ENCODE measurements at places on chromosomes 3 and 15. TPM values are rescaled to one million over a fixed set of nuclear protein-coding genes. Genes with fewer than 3 reads are reported as not detected.

Gene DYNLT2B
- 18.9 TPM for total RNA-seq

- H3K4me3 ChIP-seq, result no peak overlapping the region
- no peaks in the 10 kb centered on the region for H3K4me1 ChIP-seq
- no peaks in the 10 kb centered on the region for H3K36me3 ChIP-seq
- H3K27ac ChIP-seq, result no peak overlapping the region
- DNase-seq, result no peak
Measured at GRCh38 chr3:194285024-194285849, 65.9 kb downstream of the CPN2 start.

DNA sequence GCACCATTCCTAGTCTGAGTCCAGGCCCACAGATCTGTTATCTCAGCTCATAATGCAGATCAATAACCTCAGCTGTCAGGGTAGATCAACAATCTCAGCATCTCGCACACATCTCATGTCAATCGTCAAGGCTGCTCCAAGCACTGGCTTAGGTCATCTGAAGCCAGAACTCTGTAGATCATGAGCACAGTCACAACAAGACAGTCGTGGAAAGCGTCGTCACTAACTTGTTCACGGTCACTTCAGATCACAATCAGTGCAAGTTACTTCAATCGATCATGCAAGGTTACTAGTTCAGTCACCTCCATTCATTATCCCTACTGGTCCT is 71.8 kb downstream of the RBPMS2 start:
- H3K4me3 ChIP-seq, result peak overlapping the region; percentile 87
- no peak for DNase-seq
- peaks cover 10% of the 10 kb centered on the region for H3K36me3 ChIP-seq
- peaks cover 41% of the 10 kb centered on the region for H3K4me1 ChIP-seq
- peak overlapping the region; percentile 78 for H3K27ac ChIP-seq
- no peaks in the 10 kb centered on the region for H3K27me3 ChIP-seq

DNA sequence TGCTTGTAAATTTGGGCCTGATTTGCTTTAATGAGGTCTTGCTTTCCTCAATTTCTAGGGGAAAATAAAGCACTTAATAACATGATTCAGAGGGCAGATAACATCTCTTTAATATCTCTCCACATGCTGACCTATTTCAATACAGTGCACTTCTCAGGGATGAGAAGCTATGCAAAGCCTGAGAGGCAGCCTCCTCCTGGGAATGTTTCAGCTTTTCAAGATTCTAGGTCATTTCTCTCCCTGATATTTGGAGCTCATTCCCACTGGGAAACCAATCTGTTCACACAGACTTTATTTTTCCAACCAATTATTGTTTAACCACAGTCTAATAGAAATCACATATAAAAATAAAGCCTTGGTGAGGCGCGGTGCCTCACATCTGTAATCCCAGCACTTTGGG is 67.0 kb upstream of the LSAMP start:
- DNase-seq, result no peak
- H3K27me3 ChIP-seq, result no peaks in the 10 kb centered on the region

DNA sequence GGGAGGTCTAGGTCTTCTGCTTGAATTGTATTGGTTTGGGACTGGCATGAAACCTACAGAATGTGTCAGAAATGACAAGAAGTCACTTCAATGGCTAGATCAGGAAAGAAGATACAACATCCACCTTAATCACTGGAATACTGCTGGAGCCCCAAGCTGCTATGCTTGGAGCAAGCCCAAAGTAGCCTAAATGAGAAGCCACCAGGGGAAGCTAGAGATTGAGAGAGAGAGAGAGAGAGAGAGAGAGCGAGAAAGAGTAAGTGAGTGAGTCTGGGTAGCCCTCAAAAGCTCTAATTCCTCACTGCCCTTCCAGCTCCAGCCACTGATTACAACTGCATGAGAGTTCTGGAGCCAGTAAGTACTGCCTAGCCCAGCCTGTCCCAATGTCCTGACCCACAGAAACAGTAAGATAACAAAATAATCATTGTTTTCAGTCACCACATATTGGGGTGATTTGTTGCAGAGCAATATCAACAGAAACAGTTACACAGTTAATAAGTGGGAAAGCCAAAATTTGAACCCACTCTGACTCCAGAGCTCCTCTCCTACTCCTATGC is 529.2 kb upstream of the GOLIM4 start:
- no peaks in the 10 kb centered on the region for H3K4me1 ChIP-seq
- H3K36me3 ChIP-seq, result no peaks in the 10 kb centered on the region
- DNase-seq, result no peak
- no peak overlapping the region for H3K27ac ChIP-seq
- H3K4me3 ChIP-seq, result no peak overlapping the region
- H3K27me3 ChIP-seq, result no peaks in the 10 kb centered on the region

DNA sequence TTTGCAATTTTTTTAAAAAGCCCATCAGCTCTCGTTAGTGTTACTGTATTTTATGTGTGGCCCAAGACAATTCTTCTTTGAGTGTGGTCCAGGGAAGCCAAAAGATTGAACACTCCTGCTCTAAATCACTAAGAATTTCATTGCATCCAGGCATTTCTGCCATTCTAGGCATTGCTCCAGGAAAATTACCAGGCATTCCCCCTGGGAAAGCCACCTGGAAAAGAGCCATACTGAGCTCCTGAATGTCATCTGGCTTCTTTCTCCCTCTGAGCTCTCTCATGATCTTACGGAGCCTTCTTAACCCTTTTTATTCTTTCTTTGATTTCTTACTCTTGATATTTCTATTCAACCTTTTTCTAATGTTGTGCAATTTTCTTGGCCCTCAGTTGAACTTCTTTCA is 202.2 kb downstream of the DOCK3 start:
- H3K4me3 ChIP-seq, result no peak overlapping the region
- no peaks in the 10 kb centered on the region for H3K4me1 ChIP-seq
- no peak for DNase-seq
- H3K27ac ChIP-seq, result no peak overlapping the region
- no peaks in the 10 kb centered on the region for H3K36me3 ChIP-seq

- H3K4me3 ChIP-seq, result peak overlapping the region; percentile 75
- no peak overlapping the region for H3K27ac ChIP-seq
- H3K36me3 ChIP-seq, result peaks cover 4% of the 10 kb centered on the region
- peaks cover 11% of the 10 kb centered on the region for H3K4me1 ChIP-seq
- DNase-seq, result no peak
Measured at GRCh38 chr3:52531860-52532516, 1.7 kb downstream of the NT5DC2 start.

Gene TLR9
- total RNA-seq, result 2.0 TPM

DNA sequence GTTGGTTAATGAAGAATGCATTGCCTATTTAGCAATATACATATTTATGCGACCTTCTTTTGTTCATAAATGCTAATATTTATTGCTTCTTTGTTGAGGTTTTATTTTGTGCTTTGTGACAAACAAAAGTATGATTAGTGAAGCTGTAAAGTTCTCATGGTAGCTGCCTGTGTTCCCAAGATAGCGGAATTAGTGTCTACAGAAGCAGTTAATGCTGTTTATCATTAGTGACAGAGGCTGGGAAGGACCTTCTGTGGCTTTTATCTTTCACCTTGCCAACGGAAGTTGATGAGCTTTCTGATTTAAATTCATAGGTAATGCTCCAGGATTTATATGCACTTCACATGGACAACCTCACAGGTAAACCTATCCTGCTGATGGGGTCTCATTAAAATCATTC is 418.3 kb downstream of the CADM2 start:
- no peak overlapping the region for H3K27ac ChIP-seq
- no peak for DNase-seq
- no peak overlapping the region for H3K4me3 ChIP-seq

GRCh38 chr3:178137831-178138230 is 398.4 kb upstream of the KCNMB2 start:
- no peak for DNase-seq
- H3K36me3 ChIP-seq, result no peaks in the 10 kb centered on the region
- no peaks in the 10 kb centered on the region for H3K27me3 ChIP-seq
- no peak overlapping the region for H3K4me3 ChIP-seq
- H3K4me1 ChIP-seq, result no peaks in the 10 kb centered on the region

DNA sequence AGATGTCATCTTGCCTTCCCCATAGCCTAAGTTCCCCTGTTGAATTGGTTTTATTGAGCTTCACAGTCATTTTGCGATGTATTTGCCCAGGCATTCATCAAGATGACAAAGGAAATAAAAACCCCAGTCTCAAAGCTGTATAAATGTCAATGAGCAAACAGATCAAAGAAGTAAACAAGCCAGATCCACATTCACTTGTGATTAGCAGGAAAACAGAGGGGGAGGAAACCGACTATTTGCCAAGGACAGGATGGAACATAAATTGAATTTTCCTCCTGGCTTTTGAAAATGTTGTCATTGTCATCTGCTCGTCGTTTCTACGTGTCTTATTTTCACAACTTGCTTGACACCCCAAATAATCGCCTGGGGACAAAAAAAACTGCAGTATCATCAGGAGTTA is 83.5 kb downstream of the SV2B start:
- H3K36me3 ChIP-seq, result no peaks in the 10 kb centered on the region
- peaks cover 26% of the 10 kb centered on the region for H3K27me3 ChIP-seq
- H3K27ac ChIP-seq, result no peak overlapping the region
- DNase-seq, result no peak
- H3K4me3 ChIP-seq, result no peak overlapping the region

DNA sequence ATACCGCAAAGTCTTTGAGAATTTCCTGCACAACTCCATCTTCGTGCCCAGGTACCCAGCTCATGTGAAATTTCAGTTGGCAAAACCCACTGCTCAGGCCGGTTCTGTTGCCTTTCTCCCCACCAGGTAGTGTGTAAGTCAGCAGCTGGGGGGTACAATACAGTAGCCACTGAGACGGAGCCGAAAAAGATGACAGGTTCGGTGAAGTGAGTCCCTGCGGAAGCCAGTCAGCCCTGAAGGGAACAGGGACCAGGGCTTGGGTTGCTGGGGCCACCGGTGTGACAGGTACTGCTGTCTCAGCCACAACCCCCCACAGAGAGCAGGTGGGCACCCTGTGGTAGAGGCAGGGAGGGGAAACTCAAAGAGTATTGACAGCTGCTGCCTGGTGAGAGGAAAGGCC is 90.8 kb downstream of the PGPEP1L start:
- H3K27me3 ChIP-seq, result no peaks in the 10 kb centered on the region
- no peak overlapping the region for H3K4me3 ChIP-seq
- peaks cover 15% of the 10 kb centered on the region for H3K4me1 ChIP-seq
- H3K36me3 ChIP-seq, result peaks cover 12% of the 10 kb centered on the region
- H3K27ac ChIP-seq, result no peak overlapping the region

- H3K4me3 ChIP-seq, result no peak overlapping the region
- H3K27ac ChIP-seq, result no peak overlapping the region
- H3K4me1 ChIP-seq, result peaks cover 26% of the 10 kb centered on the region
- no peaks in the 10 kb centered on the region for H3K27me3 ChIP-seq
- DNase-seq, result no peak
Measured at GRCh38 chr3:64019271-64019670, 4.0 kb downstream of the PSMD6 start.

GRCh38 chr3:158992463-158992862 is 190.6 kb downstream of the MFSD1 start:
- no peaks in the 10 kb centered on the region for H3K4me1 ChIP-seq
- no peak overlapping the region for H3K4me3 ChIP-seq
- H3K36me3 ChIP-seq, result no peaks in the 10 kb centered on the region
- no peak overlapping the region for H3K27ac ChIP-seq

DNA sequence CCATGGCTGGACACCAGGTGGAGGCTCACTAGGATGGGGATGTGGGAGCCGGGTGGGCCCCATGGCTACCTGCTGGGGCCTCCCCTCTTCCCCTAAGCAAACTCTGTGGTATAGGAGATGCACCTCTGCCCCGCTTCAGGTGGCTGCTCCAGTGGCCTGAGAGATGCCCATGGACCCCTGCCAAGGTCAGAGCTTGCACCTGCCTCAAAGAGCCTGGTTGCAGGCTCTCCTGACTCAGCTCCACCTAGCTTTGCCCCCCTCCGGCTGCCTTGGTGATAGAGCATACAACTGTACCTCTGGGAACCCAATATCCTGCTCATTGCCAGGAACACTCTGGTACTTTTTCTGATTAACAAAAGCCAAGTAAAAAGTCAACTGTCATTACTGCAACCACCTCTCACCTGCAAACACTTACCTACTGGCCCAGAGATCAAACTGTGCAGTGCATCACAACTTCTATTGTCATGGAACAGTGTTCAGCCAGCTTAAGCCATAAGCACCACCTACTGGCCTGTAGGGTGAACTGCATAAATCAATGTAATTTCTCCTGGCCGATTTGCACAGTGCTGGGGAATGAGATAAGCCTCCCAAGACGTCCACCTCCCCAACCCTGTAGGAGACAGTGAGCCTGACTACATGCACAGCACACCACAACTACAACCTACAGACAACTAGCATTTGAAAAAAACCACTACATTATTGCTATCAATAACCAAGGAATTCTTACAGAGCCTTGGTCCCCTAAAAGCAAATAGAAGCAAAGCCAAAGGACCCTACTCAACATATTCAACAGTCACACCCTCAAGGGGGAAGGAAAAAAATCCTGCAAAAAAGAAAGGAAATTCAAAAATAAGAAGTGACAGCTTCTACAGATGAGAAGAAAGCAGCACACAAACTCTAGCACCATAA is 352.4 kb upstream of the ARHGEF26 start:
- no peak for DNase-seq
- H3K4me1 ChIP-seq, result peaks cover 4% of the 10 kb centered on the region
- H3K36me3 ChIP-seq, result no peaks in the 10 kb centered on the region
- peaks cover 32% of the 10 kb centered on the region for H3K27me3 ChIP-seq

- no peak for DNase-seq
- H3K27me3 ChIP-seq, result peaks cover 6% of the 10 kb centered on the region
- peaks cover 5% of the 10 kb centered on the region for H3K4me1 ChIP-seq
- no peak overlapping the region for H3K27ac ChIP-seq
- no peak overlapping the region for H3K4me3 ChIP-seq
Measured at GRCh38 chr15:84929795-84930603, 45.5 kb downstream of the SLC28A1 start.
